ENCODE measurements at places on chromosomes 7 and 10.
A peak's percentile ranks its signal among the peaks of the same experiment; 100 is the strongest.

DNA sequence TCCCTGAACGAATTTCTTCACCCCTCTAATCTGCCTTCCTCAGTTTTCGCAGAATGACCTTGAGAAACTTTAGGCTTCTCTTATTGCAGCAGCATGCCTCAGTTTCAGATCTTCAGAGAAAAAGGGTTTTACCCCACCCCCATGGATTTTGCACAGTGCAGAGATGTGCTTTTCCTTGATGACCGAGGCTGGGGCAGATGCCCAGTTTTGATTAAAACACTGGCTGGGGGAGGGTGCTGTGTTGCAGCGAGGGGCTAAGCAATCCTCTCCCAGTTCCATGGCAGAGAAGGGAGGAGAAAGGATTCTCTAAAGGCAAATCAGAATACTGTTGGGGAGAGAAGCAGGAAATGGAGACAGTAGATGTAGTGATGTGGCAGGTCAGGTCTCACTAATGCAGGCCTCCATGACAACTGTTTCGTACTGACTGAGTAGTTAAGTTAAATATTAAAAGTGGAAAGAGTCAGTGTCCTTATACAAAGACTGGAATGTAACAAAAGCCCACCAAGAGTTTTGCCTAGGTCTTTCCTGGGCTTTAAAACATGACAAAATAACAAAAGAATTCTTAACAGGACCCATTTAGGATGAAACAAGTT is 50.8 kb upstream of the PDZD8 start:
- DNase-seq: no peak

GRCh38 chr10:13026873-13027272 is 25.4 kb upstream of the CCDC3 start:
- no peak for DNase-seq

- DNase-seq: peak; percentile 76
Measured at GRCh38 chr7:106153891-106154449, 41.9 kb upstream of the SYPL1 start.

GRCh38 chr7:13904007-13904406 is 85.5 kb downstream of the ETV1 start:
- no peak for DNase-seq

DNA sequence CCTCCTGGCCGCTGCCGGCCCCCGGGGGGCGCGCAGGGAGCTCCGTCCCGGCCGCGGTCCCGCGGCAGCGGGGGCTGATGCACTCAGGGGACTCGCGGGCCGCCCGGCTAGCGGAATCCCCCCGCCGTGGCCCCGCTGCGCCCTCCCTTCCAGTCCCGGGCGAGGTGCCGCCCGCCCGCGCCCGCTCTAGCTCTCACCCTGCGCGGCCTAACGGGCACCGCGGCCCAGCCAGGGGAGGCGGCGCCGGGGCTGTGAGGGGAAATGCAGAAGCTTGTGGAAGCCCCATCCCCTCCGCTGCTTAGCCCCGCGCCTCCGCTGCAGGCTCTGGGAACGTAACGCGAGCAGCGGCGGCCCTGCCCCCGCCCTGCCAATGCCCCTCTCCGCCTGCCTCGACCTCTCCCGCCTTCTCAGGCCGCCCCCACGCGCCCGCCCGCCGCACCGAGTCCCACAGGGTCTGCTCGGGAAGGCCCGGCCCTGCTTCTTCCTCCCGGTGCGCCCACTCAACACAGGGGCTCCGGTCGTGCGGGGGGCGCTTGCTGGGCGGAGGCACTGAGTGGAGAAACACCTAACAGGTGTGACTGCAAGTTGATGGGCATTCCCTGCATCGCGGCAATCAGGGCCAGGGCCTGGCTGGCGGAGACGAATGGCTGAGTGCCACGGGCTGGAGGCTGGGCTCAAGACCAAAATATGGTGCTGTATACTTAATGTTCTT is 384 bp upstream of the TMEM229A start:
- no peak for DNase-seq

- DNase-seq: no peak
Measured at GRCh38 chr7:1043552-1044188, 676 bp upstream of the GPR146 start.

DNA sequence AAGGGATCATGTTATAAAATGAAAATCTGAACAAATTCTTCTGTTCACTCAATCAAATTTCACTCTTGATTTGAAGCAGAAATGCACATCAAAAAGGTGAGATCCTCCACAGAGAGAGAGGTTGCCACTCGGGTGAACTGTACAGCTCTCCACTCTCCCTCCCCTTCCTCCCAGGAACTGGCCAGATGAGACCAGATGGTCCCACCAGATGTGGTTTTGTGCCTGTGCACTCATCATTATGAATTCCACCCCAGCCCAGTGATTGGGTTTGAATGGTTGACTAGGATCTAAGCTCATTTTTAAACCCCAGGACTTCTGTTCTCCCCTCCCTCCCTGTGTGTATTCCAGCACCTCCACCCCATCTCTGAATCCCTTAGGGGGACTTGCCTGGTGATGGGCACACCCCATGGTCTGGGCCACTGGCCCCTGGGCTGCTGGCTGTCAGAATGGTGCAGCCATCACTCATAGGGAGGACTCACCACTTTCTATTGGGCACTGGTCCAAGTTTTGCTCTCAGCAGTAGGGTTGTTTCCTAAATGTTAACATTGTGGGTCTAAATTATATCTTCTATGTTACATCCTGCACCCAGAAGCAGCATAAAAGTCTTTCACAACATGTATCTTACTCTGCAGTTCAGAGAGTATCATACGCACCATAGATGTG is 393.1 kb downstream of the TNS3 start:
- no peak for DNase-seq

GRCh38 chr7:79284211-79284610 is 169.3 kb downstream of the MAGI2 start:
- DNase-seq: no peak

- DNase-seq: no peak
Measured at GRCh38 chr10:86600296-86600695, 54.1 kb upstream of the OPN4 start.

DNA sequence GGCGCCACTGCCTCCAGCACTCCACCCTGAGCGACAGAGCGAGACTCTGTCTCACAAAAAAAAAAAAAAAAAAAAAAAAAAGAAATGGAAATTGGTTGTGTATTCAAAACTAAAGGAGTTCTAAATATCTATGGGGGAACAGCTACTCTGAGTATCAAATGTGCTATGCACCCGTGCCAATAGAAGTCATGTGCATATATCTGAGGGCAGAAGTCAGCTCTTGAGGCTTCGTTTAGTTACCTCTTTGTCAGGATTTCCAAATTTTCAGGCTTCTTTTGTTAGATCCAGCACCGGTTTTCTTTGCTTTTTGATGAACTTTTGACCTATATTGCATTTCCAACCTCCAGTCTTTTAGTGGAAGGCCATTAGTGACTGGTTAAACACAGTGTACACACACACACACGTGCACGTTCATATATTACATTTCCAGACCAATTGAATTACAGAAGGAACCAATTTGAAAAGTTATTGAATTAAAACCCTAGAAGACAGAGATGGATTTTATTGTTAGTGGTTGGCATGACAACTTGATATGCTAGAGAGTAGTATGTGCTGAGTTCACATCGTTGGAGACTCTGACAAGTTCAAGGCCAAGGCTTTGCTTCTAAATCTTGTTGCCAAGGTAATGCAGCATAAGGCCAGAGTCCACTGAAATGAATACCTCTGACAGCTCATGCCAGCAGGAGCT is 33.1 kb upstream of the ADD3 start:
- DNase-seq: no peak

DNA sequence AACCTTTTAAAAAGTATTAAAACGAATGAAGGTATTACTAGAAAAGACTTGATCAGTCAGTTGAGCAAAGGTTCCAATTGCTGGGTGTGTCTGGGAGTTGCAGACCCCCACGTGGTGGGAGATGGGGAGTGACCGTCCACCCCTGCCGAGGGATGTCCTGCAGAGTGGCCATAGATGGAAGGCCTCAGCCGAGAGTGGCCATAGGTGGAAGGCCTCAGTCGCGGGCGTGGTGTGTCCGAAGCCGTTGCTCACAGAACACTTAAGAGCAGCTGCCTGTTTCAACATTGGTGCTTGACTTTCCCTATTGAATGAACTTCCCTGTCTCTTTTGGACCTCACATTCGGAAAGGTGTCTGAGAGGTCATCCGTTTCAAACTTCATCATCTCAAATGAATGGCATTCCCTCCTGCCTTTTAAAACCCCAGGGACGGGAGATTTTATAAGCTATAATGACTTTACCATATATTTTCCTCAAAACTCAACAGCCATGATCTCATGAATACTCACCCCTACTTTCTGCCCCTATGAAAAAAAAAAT is 69.4 kb downstream of the CAMK1D start:
- no peak for DNase-seq

DNA sequence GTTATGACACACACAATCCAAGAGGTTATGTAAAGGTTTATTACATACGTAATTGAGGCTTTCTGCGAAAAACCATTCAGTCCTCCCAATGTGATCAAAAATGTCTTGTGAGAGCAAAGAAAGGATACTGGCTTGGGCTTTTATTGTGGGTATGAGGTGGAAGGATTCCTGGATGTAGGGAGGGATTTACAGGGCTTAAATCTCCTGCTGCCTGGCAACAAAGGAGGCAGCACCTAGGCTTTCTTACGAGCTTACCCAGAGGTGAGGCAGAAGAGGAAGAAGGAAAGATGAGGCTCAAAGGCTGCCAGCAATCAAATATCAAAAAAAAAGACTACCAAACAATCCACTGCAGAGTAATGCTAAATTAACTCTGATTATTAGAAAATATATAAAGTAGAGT is 1149.5 kb upstream of the POT1 start:
- DNase-seq: no peak

GRCh38 chr7:130894146-130894908 is 160.3 kb upstream of the KLF14 start:
- DNase-seq: no peak

DNA sequence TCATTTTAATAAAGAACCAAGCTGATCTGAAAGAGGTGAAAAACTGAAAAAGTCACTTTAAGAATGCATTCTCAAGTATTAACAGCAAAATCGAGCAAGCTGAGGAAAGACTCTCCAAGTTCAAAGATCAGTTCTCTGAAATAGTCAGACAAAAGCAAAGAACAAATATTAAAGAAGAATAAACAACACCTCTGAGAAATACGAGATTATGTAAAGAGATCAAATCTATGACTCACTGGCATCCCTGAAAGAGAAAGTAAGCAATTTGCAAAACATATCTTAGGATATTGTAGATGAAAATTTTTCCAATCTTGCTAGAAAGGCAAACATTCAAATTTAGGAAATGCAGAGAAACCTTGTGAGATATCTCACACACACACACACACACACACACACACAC is 138.4 kb upstream of the HGF start:
- no peak for DNase-seq

DNA sequence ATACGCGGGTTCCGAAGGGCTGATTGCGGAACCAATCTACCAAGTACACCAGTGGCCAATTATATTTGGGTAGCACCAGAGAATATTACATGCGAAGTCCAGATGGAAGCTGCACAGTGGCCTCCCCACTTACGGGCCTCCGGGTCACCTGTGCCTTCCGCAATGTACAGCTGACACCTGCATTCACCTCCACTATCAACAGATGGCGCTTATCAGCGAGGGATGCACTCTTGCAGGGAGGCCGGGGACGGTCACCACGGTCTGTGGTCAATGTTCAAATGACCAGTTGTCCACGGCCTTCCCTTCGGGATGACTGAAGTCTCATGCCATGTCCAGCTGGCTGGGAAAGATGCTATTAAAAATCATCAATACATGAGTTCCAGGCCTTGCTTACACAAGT is 47.6 kb downstream of the SLIT1 start:
- no peak for DNase-seq

GRCh38 chr7:76291351-76292212 is 10.9 kb upstream of the HSPB1 start:
- peak; percentile 92 for DNase-seq

DNA sequence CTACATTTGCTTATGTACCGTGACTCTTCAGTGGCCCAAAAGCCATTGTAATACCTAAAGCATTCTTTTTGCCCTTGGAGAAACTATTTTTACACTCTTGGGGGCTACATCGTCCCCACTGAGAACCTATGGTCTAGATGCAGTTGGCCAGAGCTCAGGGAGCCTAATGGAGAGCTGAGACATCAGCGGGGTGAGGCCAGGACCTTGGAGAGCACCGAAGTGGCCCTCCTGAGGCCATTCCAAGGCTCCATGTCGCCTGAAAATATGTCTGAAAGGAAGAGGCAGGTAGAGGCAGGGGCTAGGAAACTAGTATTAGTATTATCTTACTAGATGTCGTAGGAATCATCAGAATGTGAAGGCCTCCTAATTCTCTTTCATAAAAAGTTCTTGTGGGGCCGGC is 4.9 kb downstream of the PKD2L1 start:
- no peak for DNase-seq

DNA sequence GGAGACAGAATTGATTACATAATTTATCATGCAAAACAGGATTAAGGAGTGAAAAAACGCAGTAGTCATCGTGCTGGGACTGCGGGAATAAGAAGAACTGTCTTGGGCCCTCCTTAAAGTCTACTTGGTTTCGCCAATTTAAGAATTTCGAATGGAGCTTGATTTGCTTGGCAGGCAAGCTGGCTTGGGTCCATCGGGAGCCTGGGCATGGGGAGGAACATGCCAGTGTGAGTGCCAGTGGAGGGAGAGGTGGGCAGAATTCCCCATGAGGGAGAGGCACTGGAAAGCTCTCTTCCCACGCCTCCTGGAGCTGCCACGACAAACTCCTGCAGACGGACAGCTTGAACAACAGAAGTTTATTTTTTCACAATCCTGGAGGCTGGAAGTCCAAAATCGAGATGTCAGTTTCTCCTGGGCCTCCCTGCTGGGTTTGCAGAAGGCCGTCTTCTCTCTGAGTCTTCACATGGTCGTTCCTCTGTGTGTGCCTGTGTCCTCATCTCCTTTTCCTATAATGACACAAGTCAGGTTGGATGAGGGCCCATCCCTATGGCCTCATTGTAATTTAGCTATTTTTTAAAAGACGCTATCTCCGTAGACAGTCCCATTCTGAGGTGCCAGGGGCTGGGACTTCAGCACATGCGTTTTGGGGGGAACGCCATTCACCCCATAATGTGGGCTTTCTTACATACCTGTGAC is 528.7 kb upstream of the DPP6 start:
- no peak for DNase-seq

GRCh38 chr7:103859709-103860108 is 129.7 kb downstream of the RELN start:
- DNase-seq: no peak

Data from CD4-positive, alpha-beta T cell treated with Interleukin-2 at 100 ng/mL for 4 hours (primary cell).